RPMI7951 (cell line): ENCODE measurements at places on chromosomes 11 and 22.

DNA sequence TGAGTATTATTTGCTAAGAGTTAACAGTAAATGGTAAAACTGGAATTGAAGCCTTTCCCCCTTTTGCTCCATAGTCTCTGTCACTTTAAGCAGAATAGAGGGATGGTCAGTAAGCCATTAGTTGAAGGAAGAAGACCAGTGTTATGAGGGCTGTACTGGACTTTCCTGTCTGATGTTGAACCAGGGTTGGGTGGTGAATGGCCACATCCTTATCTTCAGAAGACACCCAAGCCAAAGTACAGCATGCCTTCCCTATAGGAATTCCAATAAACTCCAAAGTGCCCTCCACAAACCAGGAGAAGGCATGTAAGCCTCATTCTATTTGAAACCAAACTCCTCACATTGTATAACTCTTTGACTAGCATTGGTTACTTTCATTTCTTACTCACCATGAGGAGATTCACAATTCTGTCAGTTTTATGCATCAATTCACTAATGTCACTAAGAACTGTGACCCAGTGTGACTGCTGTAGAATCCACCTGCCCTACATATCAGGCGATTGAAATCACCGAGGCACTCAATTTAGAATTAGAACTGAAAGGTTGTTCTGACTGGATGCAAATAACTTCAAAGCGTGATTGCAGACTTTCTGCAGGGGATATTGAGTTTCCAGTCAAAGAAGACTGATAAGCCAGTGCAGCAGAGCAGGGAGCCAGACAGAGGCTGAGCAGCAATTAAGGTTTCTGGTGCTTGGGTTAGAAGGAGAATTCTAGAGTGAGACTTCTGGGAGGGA is 107.1 kb upstream of the DDI1 start:
- no peak for DNase-seq

DNA sequence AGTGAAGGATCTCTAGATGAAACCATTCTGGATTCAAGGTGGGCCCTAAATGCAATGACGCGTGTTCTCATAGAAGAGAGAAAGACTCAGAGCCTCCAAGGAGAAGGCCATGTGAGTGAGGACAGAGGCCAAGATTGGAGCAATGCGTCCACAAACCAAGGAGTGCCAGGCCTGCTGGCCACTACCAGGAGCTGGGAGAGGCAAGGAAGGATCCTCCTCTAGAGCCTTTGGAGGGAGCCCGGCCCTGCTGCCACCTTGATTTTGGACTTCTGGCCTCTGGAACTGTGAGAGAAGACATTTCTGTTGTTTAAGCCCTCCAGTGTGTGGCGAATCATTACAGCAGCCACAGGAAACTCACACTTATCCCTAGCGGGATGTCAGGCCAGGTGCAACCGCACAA is 52.7 kb upstream of the SHANK2 start:
- no peak for DNase-seq

DNA sequence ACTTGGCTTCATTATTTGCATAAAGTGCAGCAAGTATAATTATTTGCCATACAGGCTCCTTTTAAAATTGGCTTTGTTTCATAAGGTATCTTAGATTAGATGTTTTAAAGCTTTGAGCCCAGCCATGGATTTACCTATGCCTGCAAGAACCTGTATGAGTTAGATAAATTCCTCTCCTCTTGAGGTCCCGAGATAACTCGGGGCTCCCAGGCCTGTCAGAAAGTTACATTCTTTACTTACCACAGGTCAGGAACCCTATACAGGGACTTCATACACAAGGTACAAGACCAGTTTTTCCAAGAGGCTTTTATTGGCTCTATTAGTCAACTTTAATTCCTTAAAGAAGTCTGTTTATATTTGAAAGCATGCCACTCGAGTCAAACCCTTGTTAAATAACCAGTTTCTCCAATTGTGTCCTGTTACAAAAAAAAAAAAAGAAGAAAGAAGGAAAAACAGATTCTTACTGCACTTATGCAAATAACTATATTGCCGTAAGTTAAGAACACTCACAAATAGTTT is 2.3 kb upstream of the C1QTNF6 start:
- no peak for DNase-seq

DNA sequence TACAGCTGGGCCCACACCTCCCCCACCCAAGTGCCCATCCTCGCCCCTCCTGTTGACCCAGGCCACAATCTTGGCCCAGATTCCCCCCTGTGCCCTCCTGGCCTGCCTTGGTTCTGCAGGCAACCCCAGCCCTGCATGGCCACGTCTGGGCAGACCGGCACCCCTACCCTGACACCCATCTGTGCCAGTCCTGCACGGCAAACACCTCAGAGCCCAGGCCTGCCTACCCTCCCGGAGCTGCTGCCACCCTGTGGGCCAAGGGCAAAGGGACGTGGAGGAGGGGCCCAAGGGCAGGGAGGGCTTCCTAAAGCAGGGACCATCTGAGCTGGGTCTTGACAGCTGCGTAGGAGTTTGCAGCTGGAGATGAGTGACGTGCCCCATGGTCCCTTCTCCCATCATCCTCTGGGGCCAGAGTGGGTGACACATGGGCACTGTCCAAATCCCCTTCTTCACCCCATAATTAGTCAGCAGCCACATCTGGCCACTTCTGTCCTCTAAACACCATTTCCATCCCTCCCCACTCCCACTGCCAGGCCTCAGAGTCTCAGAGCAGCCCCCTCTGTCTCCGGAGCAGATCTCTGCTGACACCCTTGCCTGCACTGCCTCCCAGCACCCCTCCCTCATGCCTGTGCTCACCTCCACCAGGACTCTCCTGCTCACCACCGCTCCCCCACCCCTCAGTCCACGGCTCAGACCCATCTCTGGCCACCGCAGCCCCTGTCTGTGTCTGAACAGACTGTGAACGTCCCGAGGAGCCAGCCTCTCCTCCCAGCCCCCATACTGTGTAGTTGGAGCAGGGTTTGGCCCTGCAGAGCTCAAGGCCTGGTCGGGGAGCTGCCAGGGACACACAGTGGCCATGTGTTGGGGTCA is 35.6 kb upstream of the PPARA start:
- DNase-seq: no peak

GRCh38 chr11:40360206-40360798 is 1099.2 kb downstream of the LRRC4C start:
- DNase-seq: no peak

DNA sequence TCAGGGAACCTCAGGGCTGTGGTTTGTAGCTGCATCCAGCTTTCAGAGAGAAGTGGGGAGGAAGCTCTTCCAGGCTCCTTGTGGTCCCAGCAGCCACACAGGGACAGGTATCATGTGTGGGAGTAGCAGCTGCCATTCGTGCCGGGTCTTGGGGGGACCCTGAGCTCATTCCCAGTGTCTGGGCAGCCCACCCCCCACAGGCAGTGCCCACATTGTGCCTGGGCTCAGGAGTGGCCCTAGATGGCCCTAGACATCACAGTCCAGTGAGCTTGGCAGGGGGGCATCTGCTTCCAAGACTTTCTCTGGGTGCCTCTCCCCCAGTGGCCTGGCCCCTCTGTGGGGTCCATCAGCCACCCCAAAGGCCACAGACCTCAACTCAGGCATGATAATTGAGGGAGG is 619.7 kb downstream of the BRD1 start:
- no peak for DNase-seq

DNA sequence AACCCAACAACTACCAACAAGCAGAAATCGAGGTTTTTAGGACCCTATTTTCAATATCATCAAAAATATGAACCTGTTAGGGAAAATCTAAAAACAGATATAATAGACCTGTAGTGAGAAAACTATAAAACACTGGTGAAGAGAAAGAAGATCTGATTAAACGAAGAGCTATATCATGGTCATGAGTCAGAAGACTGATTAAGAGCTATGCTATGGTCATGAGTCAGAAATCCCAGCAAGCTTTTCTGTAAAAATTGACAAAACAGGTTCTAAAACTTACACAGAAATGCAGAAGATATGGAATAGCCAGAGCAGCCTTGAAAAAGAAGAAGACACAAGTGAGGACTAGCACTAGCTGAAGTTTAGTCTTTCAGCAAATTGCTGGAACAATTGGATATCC is 345.0 kb downstream of the TBC1D22A start:
- peak; percentile 69 for DNase-seq

GRCh38 chr22:45670981-45671782 is 452 bp upstream of the ATXN10 start:
- DNase-seq: no peak

- no peak for DNase-seq
These were observed 38.9 kb upstream of the SCUBE2 start for GRCh38 chr11:9130297-9130696.

- DNase-seq: no peak
These were observed 17.6 kb upstream of the PPFIA1 start for GRCh38 chr11:70252844-70253243.

- DNase-seq: no peak
These were observed 231.7 kb downstream of the AASDHPPT start for GRCh38 chr11:106309070-106309684.

GRCh38 chr11:115444542-115444941 is 59.7 kb downstream of the CADM1 start:
- no peak for DNase-seq

DNA sequence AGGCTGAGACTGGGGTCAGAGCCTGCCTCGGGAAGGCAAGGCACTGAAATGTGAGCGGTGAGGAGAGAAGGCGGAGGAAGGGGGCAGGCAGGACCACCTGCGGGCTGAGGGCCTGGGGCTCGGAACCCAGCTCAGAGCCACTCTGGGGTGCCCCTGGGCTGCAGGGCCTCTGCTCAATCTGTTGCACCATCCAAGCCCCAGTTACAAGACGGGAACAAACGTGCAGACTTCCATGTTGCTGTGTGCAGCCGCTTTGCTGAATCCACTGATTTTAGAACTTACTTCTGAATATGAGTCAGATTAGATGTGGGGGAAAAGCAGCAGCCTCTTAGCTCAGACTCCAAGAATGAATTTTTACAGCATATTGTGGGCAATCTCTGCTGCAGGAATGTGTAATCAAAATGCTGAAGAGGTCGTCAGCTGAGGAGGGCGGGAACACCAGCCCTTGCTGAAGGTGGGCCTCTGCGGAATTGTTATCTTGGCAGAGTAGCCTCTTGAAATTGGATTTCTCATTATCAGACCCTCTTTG is 21.6 kb downstream of the PARVG start:
- DNase-seq: peak; percentile 16

DNA sequence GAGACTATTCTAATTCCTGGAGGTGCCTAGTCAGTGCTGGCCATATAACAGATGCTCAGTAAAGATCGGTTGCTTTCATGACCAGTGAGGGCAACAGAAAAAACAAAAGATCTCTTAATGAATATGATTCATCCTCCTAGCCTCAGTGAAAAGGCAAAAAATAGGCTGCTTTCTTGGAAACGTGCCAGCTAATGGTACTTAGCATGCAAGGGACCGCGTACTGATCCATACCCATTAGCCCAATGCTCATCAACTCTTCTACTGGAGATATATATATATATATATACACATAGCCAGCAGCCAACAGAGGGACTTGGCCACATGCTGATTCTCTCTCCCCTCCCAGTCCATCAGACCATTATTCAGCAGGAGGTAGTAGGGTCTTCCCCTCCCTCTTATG is 320.4 kb downstream of the KIRREL3 start:
- peak; percentile 30 for DNase-seq

DNA sequence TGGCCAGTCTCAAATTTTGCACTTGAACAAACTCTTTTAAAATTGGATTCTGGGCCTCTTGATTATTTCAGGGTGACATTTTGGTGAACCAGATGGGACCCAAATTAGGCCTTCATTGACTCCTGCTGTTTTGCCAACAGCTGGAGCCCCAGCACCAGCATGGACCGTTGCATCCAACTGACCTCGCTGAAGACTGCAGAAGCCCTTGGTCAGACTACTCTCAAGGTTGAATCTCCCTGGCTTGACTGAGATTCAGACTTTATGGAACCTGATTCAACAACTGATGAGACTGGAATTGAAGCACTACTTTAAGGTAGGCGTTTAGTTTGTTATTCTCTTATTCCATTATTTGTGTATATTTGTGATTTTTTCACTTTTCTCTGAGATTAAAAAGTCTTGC is 41.7 kb downstream of the NARS2 start:
- no peak for DNase-seq

GRCh38 chr22:47738472-47739013 is 976.1 kb downstream of the TBC1D22A start:
- no peak for DNase-seq

DNA sequence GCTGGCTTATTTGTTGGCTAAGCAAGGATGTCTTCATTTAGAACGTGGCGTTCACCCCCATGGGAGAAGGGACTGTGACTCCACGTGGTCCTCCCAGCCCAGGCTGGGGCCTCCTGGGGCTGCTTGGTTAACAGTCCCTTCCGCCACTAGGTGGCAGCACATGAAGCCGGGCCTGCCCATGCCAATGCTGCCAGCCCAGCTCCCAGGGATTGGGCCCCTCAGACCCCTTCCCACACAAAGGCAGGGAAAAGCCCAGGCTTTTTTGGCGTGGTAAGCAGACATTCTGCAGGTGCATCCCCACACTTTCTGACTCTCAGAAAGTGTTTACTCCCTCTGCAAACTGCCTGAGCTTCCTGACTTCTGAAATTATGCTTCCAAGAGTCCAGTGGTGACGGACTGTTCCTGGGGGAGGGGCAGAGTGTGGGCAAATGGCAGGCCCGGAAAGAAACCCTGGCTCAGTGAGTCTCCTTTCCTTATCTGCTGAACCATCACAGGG is 3.1 kb downstream of the CBX6 start:
- DNase-seq: peak; percentile 52

GRCh38 chr22:36009085-36009484 is 19.5 kb downstream of the RBFOX2 start:
- DNase-seq: peak; percentile 74

DNA sequence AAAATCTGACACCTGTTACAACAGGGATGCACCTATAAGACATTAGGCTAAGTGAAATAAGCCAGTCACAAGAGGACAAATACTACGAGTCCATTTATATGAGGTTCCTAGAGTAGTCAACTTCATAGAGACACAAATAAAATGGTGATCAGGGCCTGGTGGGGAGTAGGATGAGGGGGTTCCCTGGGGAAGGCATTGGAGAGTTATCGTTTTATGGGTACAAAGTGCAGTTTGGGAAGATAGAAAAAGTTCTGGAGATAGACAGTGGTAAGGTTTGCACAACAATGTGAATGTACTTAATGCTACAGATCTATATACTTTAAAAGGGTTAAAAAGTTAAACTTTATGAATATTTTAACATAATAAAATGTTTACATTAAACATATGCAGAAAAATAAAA is 31.4 kb upstream of the B3GNT6 start:
- no peak for DNase-seq

GRCh38 chr11:82703796-82704195 is 29.9 kb downstream of the FAM181B start:
- DNase-seq: no peak

DNA sequence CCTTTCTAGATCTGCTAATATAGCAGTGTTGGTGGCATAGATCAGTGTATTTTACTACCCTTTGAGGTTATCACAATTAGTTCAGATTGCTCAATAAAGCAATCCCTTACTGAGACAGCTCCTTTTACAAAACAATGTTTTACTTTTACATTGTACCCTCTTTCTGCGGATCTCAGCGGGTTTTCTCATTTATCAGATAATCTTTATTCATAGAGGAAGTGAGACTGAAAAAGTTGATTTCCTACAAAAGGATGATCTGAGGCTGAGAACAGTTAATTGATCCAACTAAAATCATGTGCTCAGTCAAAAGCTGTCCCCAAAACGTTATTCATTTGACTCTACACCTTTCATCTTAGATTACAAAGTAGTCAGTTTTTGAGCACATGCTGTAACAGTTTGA is 2319.9 kb downstream of the LRRC4C start:
- DNase-seq: no peak
